ENCODE measurements at places on chromosomes 16 and 17.

GRCh38 chr17:34166352-34166751, 88.7 kb upstream of the CCL2 start:
- no peak for DNase-seq
- no peaks in the 10 kb centered on the region for H3K4me1 ChIP-seq
- H3K27me3 ChIP-seq: peaks cover 51% of the 10 kb centered on the region
- no peak overlapping the region for H3K4me3 ChIP-seq
- no peak overlapping the region for H3K27ac ChIP-seq
- H3K36me3 ChIP-seq: no peaks in the 10 kb centered on the region

DNA sequence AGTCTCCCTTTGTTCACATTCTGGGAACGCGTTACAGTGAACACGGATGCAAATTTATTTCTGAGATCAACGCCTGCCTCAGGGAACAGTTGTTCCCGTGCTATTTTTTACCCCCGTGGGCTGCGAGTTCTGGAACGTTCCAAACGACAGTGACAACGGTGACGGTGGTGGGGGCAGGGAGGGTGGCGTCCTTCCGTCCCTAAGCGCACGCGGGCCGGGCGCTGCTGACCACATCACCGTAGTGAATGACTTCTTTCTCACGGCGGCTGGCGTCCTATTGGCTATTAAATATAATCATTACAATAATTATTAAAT, 45.1 kb upstream of the SSTR5 start:
- no peaks in the 10 kb centered on the region for H3K36me3 ChIP-seq
- H3K27ac ChIP-seq: no peak overlapping the region
- no peak overlapping the region for H3K4me3 ChIP-seq
- no peaks in the 10 kb centered on the region for H3K27me3 ChIP-seq
- no peak for DNase-seq

DNA sequence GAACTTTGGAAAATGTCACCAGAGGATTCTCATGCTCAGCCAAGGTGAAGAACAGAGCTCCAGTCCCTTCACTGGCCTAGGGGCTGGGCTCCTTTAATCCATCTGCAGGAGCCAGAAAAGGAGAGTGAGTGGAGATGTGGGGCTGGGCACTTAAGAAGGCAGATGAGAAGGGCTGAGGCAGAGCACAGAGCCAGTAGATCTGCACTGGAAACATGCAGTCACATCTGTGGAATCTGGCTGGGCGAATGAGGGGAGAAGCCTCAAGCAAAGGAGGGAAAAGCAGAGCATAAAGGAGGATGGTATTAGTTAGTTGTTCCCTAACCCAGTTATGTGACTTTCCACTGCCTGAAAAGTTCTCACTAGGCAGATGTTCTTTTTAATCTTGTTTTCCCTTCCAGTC, 50.4 kb upstream of the BCAR1 start:
- no peak overlapping the region for H3K4me3 ChIP-seq
- no peak for DNase-seq
- no peaks in the 10 kb centered on the region for H3K27me3 ChIP-seq
- H3K27ac ChIP-seq: no peak overlapping the region
- peaks cover 42% of the 10 kb centered on the region for H3K36me3 ChIP-seq

DNA sequence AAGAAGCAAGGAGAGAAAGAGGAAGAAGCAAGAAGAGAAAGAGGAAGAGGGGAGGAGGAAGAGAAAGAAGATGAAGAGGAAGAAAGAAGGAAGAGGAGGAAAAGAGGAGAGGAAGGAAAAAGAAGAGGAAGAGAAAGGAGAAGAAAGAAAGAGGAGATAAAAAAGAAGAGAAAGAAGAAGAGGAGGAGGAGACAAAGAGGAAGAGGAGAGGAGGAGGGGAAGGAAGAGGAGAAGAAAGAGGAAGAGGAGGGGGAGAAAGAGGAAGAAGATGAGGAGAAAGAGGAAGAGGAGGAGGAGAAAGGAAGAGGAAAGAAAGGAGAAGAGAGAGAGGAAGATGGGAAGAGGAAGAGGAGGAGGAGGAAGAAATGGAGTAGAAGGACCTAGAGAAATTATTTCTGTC, 80.4 kb downstream of the CDYL2 start:
- H3K27ac ChIP-seq: no peak overlapping the region
- no peaks in the 10 kb centered on the region for H3K36me3 ChIP-seq
- H3K27me3 ChIP-seq: no peaks in the 10 kb centered on the region
- no peak overlapping the region for H3K4me3 ChIP-seq
- H3K4me1 ChIP-seq: peaks cover 6% of the 10 kb centered on the region
- DNase-seq: no peak

- no peak overlapping the region for H3K4me3 ChIP-seq
- peaks cover 5% of the 10 kb centered on the region for H3K27me3 ChIP-seq
- H3K4me1 ChIP-seq: peaks cover 19% of the 10 kb centered on the region
- no peak for DNase-seq
Observed at GRCh38 chr16:11632455-11632939, 35.8 kb upstream of the SNN start.

DNA sequence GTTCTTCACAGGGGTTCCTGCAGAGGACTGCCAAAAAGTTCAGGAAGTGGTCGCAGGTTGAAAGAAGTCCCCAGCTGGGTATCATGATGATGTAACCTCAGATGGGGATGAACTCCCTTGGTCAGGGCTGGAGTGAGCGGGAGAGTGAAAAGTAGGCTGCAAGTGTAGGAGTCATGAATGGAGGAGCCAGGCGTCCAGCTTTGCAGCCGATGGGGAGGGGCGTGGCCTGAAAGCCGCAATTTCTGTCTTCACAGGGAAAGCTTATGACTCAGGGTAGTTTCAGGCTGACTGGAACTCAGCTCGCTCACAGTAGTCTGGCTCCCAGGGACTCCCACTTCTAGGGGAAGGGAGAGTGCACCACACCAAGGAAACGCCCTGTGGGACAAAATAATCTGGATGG, 70.0 kb upstream of the HS3ST3A1 start:
- no peak overlapping the region for H3K27ac ChIP-seq
- H3K4me1 ChIP-seq: no peaks in the 10 kb centered on the region
- peaks cover 8% of the 10 kb centered on the region for H3K36me3 ChIP-seq
- H3K4me3 ChIP-seq: no peak overlapping the region
- no peak for DNase-seq

DNA sequence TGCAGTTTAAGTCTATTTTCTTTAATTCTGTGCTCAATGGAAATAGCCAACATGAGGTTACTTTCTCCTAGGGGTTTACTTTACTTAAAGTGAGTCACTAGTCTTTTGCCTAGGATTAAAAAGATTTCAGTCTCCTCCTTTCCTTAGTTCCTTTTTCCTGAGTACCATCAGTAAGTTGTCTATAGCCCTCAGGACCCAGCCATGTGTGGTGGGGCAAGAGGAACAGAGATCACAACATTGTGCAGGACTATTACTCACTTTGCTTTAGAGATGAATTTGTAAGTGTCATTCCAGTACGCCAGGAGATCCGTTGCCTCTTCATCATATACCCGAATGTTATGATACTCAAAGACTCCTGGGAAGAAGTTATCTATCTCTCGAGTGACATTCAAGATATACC, 27.7 kb upstream of the CORO6 start:
- DNase-seq: no peak
- no peaks in the 10 kb centered on the region for H3K27me3 ChIP-seq
- H3K4me1 ChIP-seq: no peaks in the 10 kb centered on the region

- peaks cover 18% of the 10 kb centered on the region for H3K36me3 ChIP-seq
- H3K4me1 ChIP-seq: no peaks in the 10 kb centered on the region
- H3K27me3 ChIP-seq: no peaks in the 10 kb centered on the region
- H3K27ac ChIP-seq: no peak overlapping the region
Observed at GRCh38 chr17:48148854-48149786, 41.6 kb downstream of the SNX11 start.

- no peak for DNase-seq
- no peaks in the 10 kb centered on the region for H3K36me3 ChIP-seq
- no peak overlapping the region for H3K4me3 ChIP-seq
- H3K27ac ChIP-seq: no peak overlapping the region
Observed at GRCh38 chr16:49701065-49701685, 154.7 kb downstream of the ZNF423 start.

- no peaks in the 10 kb centered on the region for H3K4me1 ChIP-seq
- no peaks in the 10 kb centered on the region for H3K36me3 ChIP-seq
- H3K27ac ChIP-seq: no peak overlapping the region
- no peak overlapping the region for H3K4me3 ChIP-seq
- no peak for DNase-seq
Observed at GRCh38 chr17:50502301-50502990, 5.8 kb upstream of the MYCBPAP start.

- no peak overlapping the region for H3K27ac ChIP-seq
- H3K4me3 ChIP-seq: no peak overlapping the region
- no peaks in the 10 kb centered on the region for H3K36me3 ChIP-seq
- DNase-seq: no peak
Observed at GRCh38 chr17:280216-280615, 72.4 kb downstream of the RPH3AL start.

Data from naive B cell (primary cell).